ENCODE measurements at places on chromosomes 2 and 18.

DNA sequence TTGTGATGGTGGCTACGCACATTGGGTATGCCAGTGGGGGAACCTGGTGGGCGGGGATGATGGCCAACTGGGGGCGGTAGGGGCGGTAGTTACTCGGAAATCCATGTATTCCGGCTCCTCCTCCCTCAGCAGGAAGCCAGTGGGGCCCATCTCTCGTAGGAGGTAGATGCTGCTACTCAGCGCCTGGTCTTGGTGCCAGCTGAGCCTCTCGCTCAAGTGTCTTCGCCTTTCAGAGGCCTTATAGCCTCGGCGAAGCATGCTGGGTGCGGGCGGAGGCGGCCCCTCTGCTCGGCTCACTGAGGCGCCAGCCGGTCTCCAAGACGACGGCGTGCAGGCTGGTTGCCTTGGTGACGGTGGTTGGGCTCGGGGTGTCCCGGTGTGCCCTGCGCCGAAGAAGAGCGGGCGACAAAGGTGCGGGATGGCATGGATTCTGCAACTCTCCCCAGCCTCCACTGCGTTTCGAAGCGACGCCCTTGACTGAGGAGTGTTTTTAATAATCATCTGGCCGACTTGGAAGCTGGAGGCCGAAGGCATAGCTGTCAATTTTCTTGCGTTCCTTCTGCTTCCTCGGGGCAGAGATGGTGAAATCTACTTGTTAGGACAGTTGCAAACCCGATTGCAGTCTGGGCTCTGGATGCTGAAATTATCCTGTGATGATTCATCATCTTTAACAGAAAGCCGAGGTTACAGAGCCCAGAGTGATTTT lies at the start of gene ZSWIM2:
Gene ZSWIM2, minus strand, starts transcription at position 298 of the 706 bp plus-strand sequence. Its CDS starts 40 bp downstream, at position 258.
- peak; percentile 24 for DNase-seq

DNA sequence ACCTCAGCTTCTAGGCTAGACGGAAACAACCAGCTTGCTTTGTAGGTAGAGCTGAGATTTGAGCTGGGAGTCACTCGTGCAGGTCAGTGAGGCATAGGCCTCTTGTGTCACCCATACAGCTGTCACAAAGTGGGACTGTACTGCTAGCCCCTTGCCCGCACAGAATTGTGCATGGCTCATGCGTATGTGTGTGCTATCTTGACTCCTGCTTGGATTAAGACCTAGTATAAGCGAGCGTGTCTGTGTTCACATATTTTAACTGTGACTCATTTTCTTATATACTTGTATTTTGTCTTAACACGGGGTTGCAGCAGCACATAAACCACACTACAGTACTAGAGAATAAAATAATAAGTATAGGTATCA lies 20.1 kb downstream of the CEP68 start:
- no peak for DNase-seq

DNA sequence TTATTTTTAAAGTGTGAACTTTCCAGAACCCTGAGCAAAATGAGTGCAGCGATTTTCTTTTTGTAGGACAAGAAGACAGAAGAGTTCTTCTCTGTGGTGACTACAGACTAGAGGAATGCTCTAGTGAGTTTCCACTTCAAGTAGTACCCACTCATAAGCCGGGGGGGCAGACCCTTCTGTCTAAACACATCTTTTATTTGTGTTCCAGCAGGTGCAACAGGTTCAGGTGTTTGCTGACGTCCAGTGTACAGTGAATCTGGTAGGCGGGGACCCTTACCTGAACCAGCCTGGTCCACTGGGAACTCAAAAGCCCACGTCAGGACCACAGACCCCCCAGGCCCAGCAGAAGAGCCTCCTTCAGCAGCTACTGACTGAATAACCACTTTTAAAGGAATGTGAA lies 25.2 kb downstream of the PTRHD1 start:
- DNase-seq, result no peak

DNA sequence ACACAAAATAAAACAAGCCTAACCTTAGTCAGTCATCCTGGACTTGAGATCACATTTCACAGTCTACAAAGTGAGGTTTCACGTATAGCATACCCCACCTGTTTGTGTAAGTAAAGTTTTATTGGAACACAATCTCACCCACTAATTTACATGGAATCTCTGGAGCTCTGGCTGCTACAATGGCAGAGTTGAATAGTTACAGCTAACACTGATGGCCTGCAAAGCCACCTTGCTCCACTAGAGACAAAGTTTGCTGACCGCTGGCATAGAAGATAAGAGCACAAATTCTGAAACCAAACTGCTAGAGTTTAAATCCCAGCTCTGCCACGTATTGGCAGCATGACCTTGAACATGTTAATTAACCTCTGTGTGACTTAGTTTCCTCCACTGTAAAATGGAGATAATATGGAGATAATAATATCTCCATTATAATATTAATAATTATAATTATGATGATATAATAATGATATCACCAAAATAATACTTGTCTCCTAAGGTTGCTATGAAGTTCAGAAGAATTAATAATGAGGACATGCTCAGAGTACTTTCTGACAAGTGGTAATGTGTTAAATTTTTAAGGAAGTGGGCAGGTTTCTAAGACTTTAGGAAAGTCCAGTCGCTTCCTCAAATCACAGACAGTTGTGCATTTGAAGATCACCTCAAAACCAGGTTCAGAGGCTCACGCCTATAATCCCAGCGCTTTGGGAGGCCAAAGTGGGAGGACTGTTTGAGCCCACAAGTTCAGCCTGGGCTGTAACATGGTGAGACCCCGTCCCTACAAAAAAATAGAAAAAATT lies 204.6 kb downstream of the SH3RF3 start:
- no peak for DNase-seq

DNA sequence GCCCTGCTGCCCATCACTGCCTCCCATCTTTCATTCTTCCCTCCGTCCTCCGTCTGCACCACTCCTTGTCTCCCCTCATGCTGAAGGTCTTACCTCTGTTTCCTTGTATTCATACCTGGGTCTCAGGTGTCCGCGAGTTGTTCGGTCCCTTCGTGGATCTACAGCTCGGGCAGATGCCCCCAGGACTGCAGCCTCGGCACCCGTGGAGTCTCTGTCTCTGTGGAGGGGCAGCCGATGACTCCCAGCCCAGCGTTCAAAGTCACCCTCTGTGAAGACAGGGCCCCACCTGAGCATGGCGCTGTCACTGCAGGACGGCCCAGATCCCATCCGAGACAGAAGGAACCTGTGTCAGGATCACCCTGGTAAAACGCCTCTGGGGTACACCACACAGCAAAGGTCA lies 480.0 kb upstream of the SALL3 start:
- no peak for DNase-seq

- no peak for DNase-seq
Observed at GRCh38 chr18:55552526-55553189, 35.3 kb downstream of the TCF4 start.

DNA sequence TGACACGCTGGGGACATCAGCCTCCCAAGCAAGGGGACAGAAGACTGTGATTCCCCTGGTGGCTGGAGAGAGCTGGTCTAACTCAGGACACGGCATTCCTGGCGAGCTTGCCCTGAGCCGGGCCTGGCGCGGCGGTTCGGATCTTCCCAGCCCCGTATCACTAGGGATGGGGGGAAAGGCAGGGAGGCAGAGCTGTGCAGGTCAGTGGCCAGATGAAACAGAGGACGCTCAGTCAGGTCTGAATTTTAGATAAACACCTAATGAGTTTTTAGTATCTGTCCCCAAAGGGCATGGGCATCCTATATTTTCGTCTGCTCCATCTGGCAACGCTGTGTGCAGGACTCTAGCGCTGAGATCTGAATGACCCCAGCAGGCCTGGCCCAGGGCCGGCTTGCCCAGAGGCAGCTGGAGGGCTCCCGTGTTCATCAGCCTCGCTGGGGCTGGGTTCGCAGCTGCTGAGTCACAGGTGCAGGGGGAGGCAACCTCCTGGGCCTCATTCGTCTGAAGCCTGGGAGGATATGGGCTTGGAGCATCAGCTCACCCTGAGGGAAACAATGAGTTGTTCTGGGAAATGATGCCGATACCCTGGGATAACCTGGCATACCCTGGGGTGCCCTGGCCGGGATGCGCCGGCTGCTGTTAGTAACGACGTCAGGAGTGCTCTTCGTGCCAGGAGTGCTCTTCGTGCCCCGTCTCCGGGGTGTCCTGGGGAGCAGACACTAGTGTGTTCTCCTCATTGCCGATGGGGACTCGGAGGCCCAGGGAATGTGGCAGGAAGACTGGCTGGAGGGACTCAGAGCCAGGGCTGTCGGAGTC lies 48.1 kb upstream of the HPCAL1 start:
- no peak for DNase-seq

DNA sequence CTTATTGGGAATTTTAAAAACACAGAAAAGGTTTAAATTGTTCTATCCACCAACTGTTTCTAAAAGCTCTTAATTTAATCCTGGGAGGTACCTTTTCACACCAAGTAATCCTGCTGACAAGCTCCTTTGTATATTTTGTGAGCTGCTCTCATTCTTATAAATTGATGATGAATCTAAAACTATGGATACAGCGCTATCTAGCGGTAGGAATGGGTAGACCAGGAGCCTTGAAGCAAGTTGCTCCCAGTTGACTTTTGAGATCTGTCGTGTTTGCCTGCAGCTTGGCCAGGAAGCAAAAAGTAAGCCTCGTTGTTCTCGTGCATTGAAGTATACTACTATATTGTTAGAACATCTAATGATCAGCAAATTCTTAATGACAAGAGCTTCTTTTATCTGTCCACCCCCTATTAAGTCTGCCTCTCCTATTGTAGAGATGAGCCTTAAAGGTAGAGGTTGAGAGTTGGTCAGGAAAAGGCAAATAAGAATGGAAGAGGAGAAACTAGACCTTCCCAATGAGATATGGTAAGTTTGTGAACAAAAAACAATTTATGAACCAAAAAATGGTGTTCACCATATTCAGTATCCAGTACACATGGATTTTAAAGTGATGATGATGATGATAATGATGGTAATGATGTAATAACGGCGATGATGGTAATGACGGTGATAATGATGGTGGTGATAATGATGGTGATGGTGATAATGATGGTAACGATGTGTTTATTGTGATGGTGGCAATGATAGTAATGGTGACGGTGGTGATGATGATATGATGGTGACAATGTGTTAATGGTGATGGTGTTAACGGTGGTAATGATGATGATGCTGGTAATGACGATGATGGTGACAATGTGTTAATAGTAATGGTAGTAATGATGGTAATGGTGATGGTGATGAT lies 212.1 kb upstream of the NCKAP5 start:
- peak; percentile 22 for DNase-seq

GRCh38 chr2:199798831-199799580 lies 52.0 kb downstream of the FTCDNL1 start:
- DNase-seq, result no peak

DNA sequence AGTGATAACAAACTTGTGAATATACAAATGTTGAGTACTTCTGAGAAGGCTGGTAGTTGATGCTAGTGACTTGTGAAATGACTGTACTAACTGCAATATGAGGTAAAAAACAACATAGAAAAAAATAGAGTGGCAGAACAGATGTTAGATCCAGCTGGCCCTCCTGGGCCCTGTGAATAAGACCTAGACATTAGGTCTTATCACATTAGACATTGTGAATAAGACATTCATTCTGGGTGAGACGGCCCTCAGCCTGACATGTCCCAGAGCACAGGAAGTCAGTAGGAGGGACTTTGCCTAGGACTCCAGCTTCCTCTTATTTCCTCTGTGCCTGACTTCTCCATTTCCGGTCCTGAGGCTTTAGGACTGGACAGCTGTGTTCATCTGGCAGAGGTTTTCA lies 22.9 kb downstream of the DOK1 start:
- no peak for DNase-seq

- DNase-seq, result no peak
Observed at GRCh38 chr2:96687711-96688640, 45.4 kb downstream of the FER1L5 start.

GRCh38 chr2:238379096-238379810 lies 47.5 kb upstream of the ASB1 start:
- no peak for DNase-seq

GRCh38 chr2:60091266-60091665 lies 462.2 kb downstream of the BCL11A start:
- DNase-seq, result no peak

DNA sequence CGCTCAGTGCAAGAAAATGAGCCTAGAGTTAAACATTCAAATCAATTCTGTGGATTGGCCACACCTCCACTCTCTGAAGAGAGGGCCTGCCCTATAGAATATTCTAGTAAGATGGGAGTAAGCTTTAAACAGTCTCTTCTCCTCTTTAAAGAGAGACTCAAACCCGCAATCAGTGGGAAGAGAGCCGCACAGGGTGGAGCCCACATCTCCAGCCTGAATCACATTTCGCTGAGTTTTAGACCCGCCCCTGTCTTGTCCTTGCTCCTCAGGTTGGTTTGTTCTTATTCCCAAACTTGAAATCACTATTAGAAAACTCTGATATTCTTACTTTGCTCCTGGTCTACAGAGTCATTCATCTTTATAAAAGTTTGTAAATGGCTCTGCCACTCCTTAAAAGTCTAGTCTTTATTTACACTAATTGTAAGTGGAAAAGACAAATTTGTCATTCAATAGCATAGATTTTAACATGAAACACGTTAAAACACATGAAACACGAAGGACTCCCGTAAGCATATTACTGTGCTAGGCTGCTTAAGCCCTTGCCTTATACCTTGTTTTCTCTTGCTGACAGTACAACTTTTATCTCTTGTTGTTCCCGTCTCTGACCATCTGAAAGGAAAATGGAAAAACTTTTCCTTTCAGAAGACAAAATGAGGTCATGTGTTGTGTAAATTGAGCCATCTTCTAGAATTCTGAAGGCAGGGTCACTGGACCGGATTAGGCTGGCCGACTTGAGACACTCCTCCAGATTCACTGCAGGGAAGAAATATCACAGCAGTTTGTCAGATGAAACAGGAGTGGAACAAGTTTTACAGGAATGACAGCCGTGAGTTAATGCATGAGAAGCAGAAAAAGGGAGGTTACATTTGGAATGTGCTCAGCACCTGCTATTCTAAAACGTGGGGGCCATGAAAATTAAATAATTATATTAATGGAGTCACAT lies 5.6 kb downstream of the DSC1 start:
- DNase-seq, result no peak

DNA sequence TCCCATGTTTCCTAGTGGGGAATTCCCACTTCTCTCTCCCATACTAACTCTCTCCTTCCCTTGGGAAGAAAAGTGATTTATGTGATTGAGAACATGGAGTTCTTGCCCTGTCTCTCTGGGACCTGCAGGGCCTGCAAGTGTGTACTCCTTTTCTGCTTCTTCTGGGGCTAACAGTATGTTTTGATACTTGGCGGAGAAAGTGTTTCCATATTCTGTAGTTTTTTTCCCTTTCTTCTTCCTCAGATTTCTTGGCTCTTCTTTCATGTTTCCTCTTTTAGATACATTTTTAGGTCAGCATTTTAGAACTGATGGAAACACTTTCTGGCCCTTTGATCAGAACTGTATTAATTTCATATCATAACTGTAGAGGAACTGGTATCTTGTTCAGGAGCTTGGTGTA lies 352.2 kb downstream of the DLGAP1 start:
- DNase-seq, result no peak

- no peak for DNase-seq
Observed at GRCh38 chr18:50819027-50819727, 639 bp downstream of the MRO start.

DNA sequence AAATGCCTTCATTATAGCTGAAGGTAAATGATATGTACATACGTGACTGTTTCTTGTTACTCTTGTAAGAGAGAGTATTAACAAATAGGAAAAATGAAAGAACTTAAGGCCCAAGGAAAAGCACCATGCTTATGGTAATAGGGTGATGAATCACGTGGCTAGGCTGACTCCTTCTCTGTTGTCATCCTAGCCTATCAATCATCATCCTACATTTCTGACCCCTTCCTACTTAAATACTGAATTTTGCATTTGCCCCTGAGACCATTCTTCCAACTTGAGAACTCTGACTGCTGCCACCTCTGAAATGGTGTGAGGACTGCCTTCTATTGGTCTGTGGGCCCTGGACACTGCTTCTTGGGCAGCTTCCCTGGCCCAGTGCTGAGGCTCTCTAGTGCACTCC lies 28.9 kb downstream of the EFEMP1 start:
- no peak for DNase-seq
